NCI-H510A (cell line): ENCODE measurements at places on chromosomes 4 and X.

GRCh38 chr4:112562254-112562879 is 46.4 kb upstream of the NEUROG2 start:
- no peak for DNase-seq

GRCh38 chr4:65893271-65893670 is 223.0 kb upstream of the EPHA5 start:
- no peak for DNase-seq

GRCh38 chr4:13548059-13548983 is 4.0 kb upstream of the NKX3-2 start:
- peak; percentile 0 for DNase-seq

- no peak for DNase-seq
Observed at GRCh38 chrX:5869786-5870185, 358.9 kb downstream of the NLGN4X start.

- no peak for DNase-seq
Observed at GRCh38 chr4:95417531-95417930, 131.2 kb downstream of the UNC5C start.

- no peak for DNase-seq
Observed at GRCh38 chr4:168587411-168588125, 90.7 kb downstream of the PALLD start.

GRCh38 chr4:151668689-151669402 is 92.0 kb downstream of the GATB start:
- no peak for DNase-seq

DNA sequence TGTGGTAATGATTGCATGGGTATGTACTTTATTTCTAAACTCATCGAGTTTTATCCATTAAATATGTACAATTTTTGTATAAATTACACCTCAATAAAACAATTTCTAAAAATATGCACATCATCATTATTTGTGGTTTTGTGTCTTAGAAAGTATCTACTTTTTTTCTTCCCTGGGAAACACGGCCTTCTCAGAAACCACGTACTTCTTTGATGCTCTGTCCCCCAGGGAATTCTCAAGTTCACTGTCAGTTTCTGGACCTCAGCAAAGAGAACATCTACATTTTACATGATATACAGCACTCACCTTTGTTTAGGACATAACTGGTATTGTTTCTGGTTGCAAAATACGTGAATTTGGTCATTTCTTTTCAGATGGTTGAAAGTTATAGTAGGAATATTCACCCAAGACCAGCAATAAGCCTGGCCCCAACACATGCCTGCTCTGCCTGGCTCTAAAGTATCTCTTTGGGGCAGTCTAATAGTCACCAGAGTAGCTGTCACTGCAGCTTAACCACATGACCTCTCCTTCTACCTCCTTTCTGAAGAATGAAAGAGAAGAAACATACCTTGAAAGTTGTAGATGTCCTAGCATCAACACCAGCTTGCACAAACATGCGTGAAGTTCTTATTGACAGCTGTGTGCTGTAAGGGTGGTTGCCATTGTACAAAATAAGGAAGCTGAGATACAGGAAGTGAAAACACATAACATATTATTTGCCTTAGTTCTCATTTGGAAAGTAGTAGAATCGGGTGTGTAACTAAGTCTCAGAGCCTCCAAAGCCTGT is 48.4 kb upstream of the SPANXN4 start:
- DNase-seq, result no peak

- DNase-seq, result no peak
Observed at GRCh38 chr4:15331930-15332329, 95.9 kb upstream of the C1QTNF7 start.

DNA sequence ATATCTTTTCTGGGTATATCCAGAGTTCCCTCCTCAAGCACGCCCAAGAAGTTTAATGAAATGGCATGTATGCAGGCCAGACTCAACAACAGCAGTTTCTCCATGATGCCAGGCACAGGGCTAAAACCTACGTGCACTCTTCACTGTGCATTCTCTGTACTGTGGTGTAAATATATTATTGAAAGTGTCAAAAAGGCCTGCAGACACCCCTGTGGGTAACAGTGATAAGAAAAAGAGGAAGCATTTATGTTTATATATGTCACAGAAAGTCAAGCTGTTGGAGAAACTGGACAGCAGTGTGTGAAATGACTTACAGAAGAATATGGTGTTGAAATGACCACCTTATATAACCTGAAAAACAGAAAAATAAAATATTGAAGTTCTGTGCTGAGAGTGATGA is 29.6 kb upstream of the DCAF8L1 start:
- DNase-seq, result no peak

GRCh38 chr4:86223472-86223871 is 136.4 kb downstream of the MAPK10 start:
- no peak for DNase-seq

DNA sequence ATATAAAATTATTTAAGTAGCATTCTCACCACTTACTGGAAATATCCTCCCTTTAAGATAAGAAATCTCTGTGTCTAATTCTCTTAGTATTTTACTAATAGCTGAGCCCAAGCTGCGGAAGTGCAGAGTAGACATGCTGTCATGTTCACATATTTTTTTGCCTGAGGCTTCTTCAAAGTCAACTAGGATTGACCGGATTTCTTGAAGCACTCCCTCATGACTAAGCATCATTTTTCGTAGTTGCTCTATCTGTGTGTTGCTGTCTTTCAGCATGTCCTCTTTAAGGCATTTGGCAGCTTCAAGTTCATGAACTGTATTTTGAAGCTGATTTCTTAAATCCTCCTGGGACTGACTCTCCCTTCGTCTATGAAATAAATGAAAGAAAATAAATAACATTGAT is 36.9 kb downstream of the CCDC158 start:
- no peak for DNase-seq

- DNase-seq, result peak; percentile 50
Observed at GRCh38 chrX:112832481-112833095, 8.0 kb downstream of the AMOT start.

- no peak for DNase-seq
Observed at GRCh38 chr4:64409300-64409699, at the start of gene TECRL. Gene TECRL (minus strand): TSS chr4:64409450. CDS start chr4:64409351, 99 bp downstream.

- DNase-seq, result no peak
Observed at GRCh38 chrX:41118156-41118555, 32.9 kb downstream of the USP9X start.

- no peak for DNase-seq
Observed at GRCh38 chr4:21848021-21848420, 100.6 kb downstream of the KCNIP4 start.

DNA sequence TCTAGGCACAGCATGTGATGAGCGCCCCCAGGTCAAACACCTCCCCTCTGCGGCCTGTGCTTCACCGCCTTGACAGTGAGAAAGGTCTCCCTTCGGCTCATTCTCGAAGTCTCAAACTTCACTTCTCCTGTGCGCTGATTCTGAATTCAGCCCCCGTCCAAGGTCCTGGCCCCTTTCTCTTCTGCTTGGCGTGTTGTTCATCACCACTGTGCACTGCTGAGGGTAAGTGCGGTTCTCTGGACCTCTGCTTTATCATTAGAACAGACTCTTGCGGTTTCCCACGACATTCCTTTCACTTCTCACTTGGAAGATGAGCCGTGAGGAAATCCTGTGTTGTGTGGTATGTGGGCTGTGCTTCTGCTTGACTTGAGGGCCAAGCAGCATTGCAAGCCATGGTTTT is 11.9 kb downstream of the HTT-AS start:
- no peak for DNase-seq

DNA sequence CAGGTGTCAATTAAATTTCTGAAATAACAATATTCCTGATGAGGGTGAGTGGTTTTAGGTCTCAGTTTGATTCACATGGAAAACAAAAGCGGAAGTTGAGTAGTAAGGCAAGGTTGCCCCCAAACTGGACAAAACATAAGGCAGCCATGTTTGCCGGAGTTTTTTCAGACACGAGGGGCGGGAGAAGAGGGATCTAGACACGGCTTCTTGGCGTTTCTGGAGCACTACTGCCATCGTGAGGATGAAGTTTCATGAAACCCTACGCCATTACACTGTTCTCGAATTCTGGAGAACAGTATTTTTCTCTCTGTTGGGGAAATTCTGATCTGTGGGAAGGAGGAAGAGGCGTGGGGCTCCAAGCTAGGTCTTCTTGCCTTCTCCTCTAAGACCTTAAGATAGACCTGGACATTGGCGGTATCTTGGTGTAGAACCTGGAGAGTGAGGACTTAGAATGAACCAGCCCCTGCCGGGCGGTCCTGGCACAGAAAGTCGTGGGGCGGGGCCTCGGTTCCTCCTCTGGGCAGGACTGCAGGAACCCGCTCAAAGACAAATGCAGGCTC is 160.3 kb downstream of the OR13H1 start:
- DNase-seq, result no peak

GRCh38 chr4:165301833-165302232 is 25.6 kb upstream of the MSMO1 start:
- DNase-seq, result no peak
